ENCODE measurements at places on chromosomes 5 and 9. TPM values are rescaled to one million over a fixed set of nuclear protein-coding genes. Genes with fewer than 3 reads are reported as not detected.

- DNase-seq: no peak
- no peak overlapping the region for H3K27ac ChIP-seq
- no peak overlapping the region for H3K4me3 ChIP-seq
- no peaks in the 10 kb centered on the region for H3K4me1 ChIP-seq
These were observed 232.3 kb upstream of the TRPM3 start for GRCh38 chr9:71353720-71354119.

DNA sequence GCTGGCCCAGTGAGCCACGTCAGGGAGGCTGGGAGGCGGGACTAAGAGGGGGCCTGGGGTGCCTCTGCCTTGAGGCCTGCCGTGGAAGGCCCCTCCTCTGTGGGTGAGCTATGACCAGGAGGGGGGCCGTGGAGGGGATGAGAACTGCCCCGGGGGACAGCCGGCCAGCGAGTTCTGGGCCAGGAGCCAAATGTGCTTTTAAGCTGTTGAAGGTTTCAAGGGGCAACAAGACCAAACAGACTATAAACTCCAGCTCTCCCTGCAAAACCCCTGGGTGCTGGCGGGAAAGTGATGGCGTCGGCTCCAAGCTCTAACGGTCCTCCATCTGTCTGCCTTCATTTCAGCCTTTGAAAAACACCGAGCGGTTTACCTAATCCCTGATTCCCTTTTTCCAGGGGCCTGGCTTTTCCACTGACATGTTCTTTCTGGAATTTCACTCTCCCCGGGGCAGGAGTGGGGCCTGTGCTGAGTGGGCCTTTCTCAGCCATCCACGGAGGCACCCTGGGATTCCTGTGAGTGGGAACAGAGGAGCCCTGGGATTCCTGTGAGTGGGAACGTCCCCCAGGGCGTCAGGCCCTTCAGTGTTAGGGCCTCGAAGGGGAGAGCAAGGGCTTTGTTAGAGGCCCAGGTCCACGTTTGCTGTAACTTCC lies 65.6 kb downstream of the COL5A1 start:
- no peaks in the 10 kb centered on the region for H3K4me1 ChIP-seq
- H3K27me3 ChIP-seq: no peaks in the 10 kb centered on the region
- no peak for DNase-seq
- no peaks in the 10 kb centered on the region for H3K36me3 ChIP-seq

- no peaks in the 10 kb centered on the region for H3K27me3 ChIP-seq
- no peak for DNase-seq
- no peak overlapping the region for H3K27ac ChIP-seq
- H3K36me3 ChIP-seq: no peaks in the 10 kb centered on the region
- H3K4me3 ChIP-seq: no peak overlapping the region
These were observed 668.7 kb downstream of the CDH18 start for GRCh38 chr5:19319252-19319651.

Gene GFI1B
- total RNA-seq: not detected

DNA sequence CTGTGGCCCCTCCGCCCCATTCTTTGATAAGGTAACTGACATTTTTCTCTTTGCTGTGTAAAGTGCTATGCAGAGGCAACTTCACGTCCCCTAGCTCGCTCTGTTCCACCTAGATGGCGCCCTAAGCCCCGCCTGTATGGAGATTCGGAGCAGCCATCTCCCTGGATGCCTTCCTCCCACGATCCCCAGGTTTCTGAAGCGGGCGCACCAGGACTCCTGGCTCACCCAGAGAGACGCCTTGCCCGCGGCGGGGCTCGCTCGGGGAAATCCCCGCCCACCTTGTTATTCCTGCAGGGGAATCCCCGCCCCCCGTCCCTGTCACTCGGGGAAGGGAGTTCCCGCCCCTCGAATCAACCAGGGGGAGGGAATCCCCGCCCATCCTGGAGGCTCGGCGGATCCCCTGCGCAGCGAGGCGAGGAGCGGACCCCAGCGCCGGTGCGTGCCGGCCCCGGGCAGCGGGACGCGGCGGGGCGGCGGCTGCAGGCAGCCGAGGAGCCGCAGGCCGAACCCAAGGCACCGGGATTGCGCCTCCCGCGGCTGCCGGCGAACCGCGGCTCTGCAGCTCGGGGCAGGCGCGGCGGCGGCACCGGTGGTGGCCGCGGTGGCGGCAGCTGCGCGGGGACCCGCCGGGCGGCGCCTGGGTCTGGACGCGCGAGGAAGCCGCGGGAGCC lies at the start of gene PDZD2:
TSS of gene PDZD2 (plus strand) at position 384 of the 671 bp plus-strand sequence.
- no peak within 1 kb of the TSS for H3K27ac ChIP-seq
- peaks cover 5% of the 10 kb centered on the region for H3K4me1 ChIP-seq
- no peaks in the 10 kb centered on the region for H3K36me3 ChIP-seq
- DNase-seq: peak; percentile 68
- peaks cover 36% of the 10 kb centered on the region for H3K27me3 ChIP-seq

Gene SAPCD2
- total RNA-seq: 134 TPM

GRCh38 chr9:116979456-116979855 lies 292.4 kb downstream of the TRIM32 start:
- H3K4me3 ChIP-seq: no peak overlapping the region
- no peaks in the 10 kb centered on the region for H3K27me3 ChIP-seq
- no peaks in the 10 kb centered on the region for H3K36me3 ChIP-seq

Gene HTR4
- total RNA-seq: not detected

Gene PCDH12
- total RNA-seq: 0.15 TPM

Gene ZNF618
- 5.8 TPM for total RNA-seq

Gene F2R
- 16.9 TPM for total RNA-seq

Gene RPS23
- total RNA-seq: 2,034 TPM

DNA sequence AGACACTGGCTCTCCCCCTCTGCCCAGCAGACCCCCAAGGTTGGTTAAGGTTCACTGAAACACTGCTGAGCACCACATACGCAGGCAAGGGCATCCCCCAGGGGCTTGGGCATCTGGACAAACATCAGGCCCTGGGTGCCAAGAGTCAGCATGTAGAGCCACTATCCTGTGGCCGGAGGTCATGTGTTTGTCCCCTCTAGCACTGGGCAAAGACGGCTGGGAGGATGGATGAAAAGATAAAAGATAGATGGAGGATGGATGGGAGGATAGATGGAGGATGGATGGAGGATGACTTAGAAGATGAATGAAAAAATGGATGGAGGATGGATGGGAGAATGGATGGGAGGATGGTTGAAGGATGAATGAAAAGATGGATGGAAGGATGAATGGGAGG lies 216.8 kb upstream of the IER5L start:
- DNase-seq: no peak
- no peaks in the 10 kb centered on the region for H3K4me1 ChIP-seq
- no peaks in the 10 kb centered on the region for H3K36me3 ChIP-seq

Gene KIAA0825
- 0.23 TPM for total RNA-seq

Gene LIFR
- 15.7 TPM for total RNA-seq

Gene GRXCR2
- not detected for total RNA-seq

DNA sequence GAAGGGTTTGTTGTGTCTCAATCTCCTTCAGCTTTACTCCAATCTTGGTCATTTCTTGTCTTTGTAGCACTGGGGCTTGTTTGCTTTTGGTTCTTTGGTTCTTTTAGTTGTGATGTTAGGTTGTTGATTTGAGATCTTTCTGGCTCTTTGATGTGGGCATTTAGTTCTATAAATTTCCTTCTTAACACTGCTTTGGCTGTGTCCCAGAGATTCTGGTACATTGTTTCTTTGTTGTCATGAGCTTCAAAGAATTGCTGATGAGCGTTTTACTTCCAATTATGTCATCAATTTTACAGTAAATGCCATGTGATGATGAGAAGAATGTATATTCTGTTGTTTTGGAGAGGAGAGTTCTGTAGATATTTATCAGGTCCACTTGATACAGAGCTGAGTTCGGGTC lies 353.3 kb downstream of the MAN2A1 start:
- H3K36me3 ChIP-seq: no peaks in the 10 kb centered on the region
- H3K4me3 ChIP-seq: no peak overlapping the region
- DNase-seq: no peak
- H3K27me3 ChIP-seq: no peaks in the 10 kb centered on the region
- H3K27ac ChIP-seq: no peak overlapping the region

GRCh38 chr5:40397976-40398375 lies 281.7 kb upstream of the PTGER4 start:
- H3K27me3 ChIP-seq: no peaks in the 10 kb centered on the region
- no peak overlapping the region for H3K4me3 ChIP-seq
- H3K36me3 ChIP-seq: no peaks in the 10 kb centered on the region
- peaks cover 21% of the 10 kb centered on the region for H3K4me1 ChIP-seq
- DNase-seq: no peak
- no peak overlapping the region for H3K27ac ChIP-seq

DNA sequence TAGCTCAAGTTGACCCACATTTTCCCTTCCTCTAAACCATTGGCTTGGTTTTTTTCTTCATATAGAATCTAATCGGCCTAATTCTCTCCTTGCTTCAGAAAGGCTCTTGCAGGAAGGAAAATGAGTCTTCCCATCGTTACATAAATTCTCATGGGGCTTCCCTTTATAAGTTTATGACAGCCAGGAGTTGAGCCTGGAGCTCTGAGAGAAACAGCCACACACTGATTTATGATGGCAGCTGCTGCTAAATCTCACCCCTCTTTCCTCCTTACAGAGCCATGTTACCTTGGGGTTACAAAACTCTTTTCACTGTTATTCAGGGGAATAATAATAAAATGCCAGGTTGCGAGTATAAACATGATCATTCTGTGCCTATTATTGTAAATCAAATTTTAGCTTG lies 5.2 kb upstream of the RNF14 start:
- no peak overlapping the region for H3K4me3 ChIP-seq
- no peak for DNase-seq
- no peak overlapping the region for H3K27ac ChIP-seq
- no peaks in the 10 kb centered on the region for H3K36me3 ChIP-seq
- H3K27me3 ChIP-seq: no peaks in the 10 kb centered on the region
- H3K4me1 ChIP-seq: 0 out of 2 replicates have a peak, but pooled peaks cover 4% of the 10 kb centered on the region

DNA sequence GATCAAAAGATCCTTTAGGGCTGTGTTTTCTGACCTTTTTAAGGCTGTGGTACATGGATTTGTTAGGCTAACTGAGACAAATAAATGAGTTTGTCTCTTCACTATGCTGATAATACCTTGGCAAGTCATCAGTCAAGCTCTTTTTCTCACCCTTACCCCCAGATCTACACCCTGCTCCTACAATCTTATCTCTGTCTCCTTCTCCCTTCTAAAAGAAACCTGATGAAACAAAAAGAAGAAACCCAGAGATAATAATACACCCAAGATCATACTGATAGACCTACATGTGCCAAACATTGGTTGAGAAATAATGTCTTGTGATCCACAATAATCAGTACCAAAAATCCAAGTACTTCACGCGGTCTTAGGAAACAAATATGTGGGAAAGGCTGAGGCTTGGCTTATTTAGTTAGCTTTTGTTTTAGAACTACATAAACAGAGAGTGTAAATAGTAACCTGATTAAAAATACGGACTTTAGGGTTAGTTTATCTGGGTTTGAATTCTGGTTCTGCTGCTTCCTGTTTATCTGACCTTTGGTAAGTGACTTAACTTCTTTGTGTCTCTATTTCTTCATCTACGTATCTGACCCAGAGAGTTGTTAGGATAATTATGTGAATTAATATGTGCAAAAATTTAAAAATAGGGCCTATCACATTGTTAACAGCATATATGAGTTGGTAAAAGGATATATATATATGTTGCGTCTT lies 24.8 kb upstream of the PDCD1LG2 start:
- H3K4me3 ChIP-seq: no peak overlapping the region
- H3K36me3 ChIP-seq: no peaks in the 10 kb centered on the region
- no peaks in the 10 kb centered on the region for H3K4me1 ChIP-seq

DNA sequence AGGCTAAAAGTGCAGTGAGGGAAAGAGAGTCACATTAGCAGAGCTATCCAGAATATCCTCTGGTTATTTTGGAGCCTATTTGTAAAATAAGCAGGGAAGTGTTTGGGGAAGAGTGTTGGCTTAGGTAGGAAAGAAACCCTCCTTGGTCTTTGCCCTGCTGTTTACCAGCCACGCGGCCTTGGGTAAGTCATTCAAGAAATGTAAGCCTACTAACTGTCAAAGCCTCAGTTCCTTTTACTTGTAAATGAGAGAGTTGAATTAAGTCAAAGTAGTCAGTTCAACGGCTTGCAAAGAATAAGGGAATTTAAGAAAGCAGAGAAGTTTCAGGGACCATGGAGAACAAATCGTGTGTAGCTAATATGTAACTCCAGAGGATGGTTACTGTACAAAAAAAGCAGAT lies 75.8 kb upstream of the TNC start:
- no peak overlapping the region for H3K27ac ChIP-seq
- H3K4me3 ChIP-seq: no peak overlapping the region
- H3K36me3 ChIP-seq: no peaks in the 10 kb centered on the region
- peaks cover 9% of the 10 kb centered on the region for H3K4me1 ChIP-seq
- no peak for DNase-seq

DNA sequence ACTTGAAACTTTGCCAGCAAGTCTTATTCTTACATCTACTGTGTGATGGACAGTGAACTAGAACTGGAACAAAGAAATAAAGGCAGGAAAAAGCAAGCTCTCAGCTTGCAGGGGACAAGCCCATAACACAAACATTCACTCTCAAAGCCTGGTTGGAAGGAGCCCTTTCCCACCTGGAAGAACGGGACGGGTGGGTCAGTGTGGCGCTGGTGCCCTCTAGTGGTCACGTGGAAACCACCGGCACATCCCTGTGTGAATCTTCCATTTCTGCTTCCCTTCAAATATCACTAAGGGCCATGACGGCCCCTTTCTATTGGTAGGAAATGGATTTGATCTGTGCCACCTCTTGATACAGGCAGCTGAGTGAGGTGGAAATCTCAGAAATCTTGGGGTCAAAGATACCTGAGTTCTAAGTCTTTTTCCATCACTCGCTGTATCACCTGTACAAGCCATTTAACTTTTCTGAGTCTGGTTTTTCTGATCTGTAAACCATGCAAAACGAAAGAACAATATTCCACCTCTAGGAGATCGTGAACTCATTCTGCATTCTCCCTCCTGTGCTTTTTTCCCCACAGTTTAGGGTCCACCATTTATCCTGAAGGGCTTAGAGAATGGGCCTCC lies 211.6 kb downstream of the MSX2 start:
- no peaks in the 10 kb centered on the region for H3K4me1 ChIP-seq
- no peak overlapping the region for H3K4me3 ChIP-seq
- peaks cover 8% of the 10 kb centered on the region for H3K27me3 ChIP-seq
- DNase-seq: peak; percentile 61

Gene SOHLH1
- not detected for total RNA-seq

- H3K27ac ChIP-seq: no peak overlapping the region
- H3K4me1 ChIP-seq: no peaks in the 10 kb centered on the region
- no peak overlapping the region for H3K4me3 ChIP-seq
- H3K36me3 ChIP-seq: no peaks in the 10 kb centered on the region
- DNase-seq: no peak
These were observed 219.4 kb downstream of the FBN2 start for GRCh38 chr5:128318691-128319090.

Gene JAKMIP2
- not detected for total RNA-seq

DNA sequence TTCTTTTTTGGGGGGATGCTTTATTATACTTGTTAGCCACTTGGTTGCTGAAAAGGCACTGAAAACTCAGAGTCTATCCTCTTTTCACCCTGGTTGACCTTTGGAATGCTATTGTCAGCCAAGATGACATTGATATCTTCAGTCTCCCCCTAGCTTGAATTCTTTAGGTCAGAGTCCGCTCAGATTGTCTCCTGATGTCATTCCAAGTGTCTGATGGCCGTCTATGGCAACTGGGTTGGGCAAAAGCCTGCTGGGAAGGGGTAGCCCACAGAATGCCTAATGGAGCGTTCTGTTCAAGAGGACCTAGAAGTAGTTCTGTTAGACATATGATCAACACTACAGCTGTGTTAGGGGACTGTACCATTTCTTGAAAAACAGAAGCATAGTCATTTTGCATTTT lies 9.7 kb upstream of the MEF2C start:
- H3K36me3 ChIP-seq: no peaks in the 10 kb centered on the region
- no peaks in the 10 kb centered on the region for H3K27me3 ChIP-seq
- no peaks in the 10 kb centered on the region for H3K4me1 ChIP-seq
- DNase-seq: no peak
- H3K27ac ChIP-seq: no peak overlapping the region
- no peak overlapping the region for H3K4me3 ChIP-seq

Gene FAM81B
- total RNA-seq: not detected

Gene FAM221B
- total RNA-seq: 0.29 TPM

GRCh38 chr5:172866802-172867748 lies 33.0 kb downstream of the ERGIC1 start:
- H3K36me3 ChIP-seq: no peaks in the 10 kb centered on the region
- peaks cover 53% of the 10 kb centered on the region for H3K4me1 ChIP-seq
- H3K27me3 ChIP-seq: no peaks in the 10 kb centered on the region
- DNase-seq: no peak
